Mesendoderm (in vitro differentiated cells): ENCODE measurements at places on chromosomes 4 and X.

DNA sequence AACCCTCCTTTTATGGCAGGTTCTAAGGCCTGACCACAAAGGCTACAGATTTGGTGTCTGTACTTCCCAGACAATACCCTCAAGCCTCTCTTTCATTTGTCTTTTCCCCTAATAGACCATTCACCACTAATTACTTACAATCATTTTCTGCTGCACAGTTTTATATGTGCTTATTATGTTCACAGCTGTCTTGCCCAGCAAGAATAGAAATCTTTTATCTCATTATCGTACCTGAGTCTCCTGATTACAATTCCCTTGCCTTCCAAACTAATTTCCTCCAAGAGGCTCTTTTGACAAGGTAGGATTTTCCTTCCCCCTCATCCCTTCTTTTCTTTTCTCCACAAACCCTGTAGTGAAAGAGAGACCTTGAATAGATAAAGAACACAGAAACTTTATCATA, 352.5 kb upstream of the FMR1 start:
- DNase-seq = no peak

GRCh38 chr4:9938933-9939332, 82.4 kb downstream of the SLC2A9 start:
- no peak for DNase-seq

DNA sequence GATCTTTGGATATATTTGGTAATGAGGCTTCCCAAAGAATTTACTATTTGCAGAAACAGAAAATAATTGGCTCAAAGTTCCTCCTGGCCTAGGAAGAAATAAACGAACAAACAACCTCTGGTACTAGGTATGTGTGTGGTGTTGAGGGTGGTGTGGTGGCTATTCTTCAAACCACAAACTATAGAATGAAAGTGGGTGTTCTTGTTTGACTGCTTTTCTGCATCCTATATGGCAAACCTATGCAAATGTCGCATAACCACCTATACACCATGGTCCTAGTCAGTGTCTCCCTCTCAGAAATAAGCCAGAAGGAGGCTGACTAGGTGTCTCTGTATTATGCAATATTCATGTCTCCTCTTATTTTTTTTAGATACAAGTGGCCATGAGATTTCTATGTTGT, 106.6 kb upstream of the PCDH18 start:
- no peak for DNase-seq

DNA sequence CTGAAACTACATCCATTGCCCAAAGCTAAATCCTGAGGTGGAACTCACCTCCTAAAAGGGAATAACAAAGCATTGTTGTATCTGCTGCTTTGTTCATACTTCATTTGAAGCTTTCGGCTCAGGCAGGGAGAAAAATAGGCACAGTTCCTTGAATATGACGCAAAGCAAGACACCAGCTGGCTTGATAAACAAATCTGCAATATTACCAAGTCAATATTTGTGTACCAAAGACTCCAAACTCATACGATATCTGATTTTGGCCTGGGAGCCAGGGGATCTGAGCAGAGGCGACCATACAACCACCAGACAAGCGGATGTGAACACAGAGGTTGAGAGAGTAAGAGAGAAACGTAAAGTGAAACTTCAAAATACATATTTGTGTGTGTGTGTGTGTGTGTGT, 34.8 kb upstream of the RAP1GDS1 start:
- DNase-seq = no peak

DNA sequence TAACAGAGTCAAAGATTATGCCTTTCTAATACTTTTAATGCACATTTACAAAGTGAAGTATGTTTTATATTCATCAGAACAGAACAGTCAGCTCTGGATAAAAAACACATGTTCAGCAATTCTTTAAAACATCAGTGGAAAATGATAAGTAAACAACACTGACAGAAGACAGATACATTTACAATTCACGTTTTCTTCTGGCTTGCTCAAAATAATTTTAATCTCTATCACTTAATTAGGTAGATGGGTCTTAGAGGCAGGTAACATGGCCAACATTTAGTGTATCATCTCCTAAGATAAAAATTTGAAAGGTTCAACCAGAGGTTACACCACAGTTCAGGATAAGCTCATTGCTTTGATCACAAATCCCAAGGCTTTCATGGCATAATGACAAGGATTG, 156.8 kb upstream of the MAB21L2 start:
- DNase-seq = no peak

GRCh38 chr4:7861440-7861881, 78.2 kb downstream of the AFAP1 start:
- DNase-seq = peak; percentile 93

GRCh38 chrX:122552286-122552800, 631.7 kb upstream of the GRIA3 start:
- no peak for DNase-seq

- DNase-seq = no peak
These were observed 4.8 kb upstream of the IGFBP7 start for GRCh38 chr4:57114973-57115372.

DNA sequence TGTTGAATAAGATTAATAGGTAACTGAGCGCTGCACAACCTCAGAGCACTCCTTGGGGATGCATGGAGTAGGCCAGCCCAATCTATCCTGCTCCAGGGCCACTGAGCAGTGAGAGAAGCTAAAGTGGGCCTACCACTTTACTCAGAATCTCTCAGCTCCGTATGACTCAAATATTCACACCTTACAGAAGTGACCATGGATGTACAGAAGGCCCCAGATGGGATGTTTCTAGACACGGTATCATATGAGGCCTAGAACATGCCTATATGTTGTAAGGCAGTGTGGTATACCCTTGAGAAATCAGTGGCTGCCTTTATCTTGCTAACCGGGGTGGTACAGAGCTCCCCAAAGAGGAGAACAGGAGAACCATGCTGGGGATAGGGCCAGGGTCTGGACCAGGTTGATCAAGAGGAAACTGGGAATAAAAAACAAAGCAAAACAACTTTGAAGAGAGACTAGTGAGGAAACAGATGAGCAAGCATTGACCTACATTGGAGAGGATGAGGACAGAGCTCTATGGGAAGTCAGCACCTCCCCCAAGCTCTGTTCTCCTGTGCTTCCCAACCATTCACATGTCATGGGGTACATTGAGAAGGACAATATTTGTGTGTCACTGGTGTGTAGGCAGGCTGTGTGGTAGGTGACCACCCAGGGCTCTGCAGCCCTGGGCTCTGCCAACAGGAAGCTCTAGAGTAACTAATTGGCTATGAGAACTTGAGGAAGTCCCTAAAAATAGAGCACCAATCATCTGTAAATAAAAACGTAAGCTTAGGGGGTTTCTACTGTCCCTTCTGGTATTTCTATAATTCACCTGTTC, 31.4 kb downstream of the HOPX start:
- no peak for DNase-seq

GRCh38 chr4:40152637-40153036, 44.2 kb upstream of the RHOH start:
- DNase-seq = no peak

- no peak for DNase-seq
These were observed 2.4 kb upstream of the CTAG2 start for GRCh38 chrX:154655786-154656185.

DNA sequence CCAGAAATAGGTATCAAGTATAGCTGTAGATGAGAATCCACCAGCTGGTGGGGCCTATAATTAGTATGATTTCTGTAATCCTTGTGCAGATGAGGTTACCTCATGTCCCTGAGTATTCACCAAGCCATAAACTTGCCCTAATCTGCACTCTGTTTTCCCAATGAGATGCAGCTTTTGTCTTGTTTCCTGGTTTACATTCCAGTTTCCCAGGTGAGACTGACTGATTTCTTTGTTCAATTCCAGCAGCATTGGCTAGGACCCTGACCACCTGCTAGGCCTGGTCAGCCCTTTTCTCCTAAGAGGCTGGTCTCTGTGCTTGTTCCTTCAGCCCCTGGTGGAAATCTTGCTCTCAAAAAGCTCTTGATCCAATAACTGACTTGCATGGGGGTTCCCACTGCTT, 44.6 kb downstream of the GABRB1 start:
- DNase-seq = no peak

- DNase-seq = no peak
These were observed 156.5 kb downstream of the RNF150 start for GRCh38 chr4:140976768-140977167.

DNA sequence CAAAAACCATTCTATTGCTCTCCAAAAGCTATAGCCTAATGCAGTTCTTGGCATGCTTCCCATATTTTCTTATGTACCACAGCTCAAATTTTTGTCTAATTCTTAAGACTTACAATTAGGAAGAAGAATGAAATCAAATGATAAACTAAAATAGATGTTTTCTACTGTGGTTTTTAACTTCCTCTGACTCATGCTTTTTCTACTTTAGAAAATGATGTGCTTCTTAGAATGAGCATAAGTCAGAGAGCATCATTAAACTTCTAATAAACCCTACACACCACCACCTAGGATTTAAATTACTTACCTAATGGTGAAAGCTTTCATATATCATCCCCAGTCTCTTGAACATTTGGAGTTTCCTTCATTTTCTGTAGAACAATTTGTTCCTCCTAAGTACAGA, 217.0 kb upstream of the NDST3 start:
- no peak for DNase-seq

DNA sequence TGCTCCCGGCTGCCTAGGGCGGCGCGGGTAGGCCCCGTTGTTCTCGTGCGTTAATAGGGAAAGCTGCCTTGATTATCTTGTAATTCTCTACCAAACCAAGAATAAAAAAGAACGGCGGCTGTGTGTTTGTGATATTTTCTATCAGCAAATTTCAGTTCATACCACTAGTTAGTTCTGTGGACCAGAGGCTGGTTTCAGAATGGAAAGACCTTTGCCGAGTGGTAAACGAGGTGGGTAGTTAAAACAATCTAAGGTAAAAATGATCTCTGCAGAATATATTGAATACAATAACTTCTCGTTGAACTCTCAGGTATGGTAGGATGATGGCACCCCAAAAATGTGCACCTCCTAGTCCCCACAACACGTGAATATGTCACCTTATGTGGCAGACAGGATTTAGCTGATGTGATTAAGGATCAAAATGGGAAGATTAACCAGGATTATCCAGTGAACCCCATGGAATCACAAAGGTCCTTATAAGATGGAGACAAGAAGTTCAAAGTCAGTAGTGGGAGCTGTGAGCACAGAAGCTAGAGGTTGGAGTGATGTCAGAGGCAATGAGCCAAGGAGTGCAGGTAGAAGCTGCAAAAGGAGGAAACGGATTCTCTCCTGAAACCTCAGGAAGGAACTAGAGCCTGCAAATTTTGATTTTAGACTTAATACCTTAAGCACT, 574 bp upstream of the CFAP97 start:
- peak; percentile 45 for DNase-seq

GRCh38 chr4:23455456-23456158, 434.2 kb downstream of the PPARGC1A start:
- DNase-seq = peak; percentile 73

DNA sequence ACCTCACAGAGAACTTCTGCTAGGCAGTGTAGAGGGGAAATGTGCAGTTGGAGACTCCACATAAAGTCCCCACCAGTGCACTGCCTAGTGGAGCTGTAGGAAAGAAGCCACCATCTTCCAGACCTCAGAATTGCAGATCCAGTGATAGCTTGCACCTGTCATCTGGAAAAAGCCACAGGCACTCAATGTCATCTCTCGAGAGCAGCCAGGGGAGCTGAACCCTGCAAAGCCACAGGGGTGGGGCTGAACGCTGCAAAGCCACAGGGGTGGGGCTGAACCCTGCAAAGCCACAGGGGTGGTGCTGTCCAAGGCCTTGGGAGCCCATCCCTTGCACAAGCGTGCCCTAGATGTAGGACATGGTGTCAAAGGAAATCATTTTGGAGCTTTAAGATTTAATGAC, 1226.3 kb downstream of the PCDH7 start:
- DNase-seq = no peak

DNA sequence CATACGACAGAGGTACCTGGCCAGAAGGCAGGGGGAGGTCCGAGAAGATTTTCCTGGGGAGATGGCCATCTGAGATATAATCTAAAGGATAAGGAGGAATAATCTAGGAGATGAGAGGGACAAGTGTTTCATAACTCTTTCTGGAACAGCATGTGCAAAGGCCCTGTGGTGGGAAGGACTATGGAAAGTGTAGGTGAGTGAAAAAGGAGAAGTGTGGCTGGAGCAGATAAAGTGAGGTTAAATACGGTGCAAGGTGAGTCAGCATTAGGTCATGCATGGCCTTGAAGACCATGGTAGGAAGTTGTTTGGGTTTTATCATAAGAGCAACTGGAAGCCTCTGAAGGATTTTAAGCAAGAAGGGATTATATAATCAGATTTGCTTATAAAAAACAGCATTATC, 34.6 kb upstream of the MTM1 start:
- no peak for DNase-seq

DNA sequence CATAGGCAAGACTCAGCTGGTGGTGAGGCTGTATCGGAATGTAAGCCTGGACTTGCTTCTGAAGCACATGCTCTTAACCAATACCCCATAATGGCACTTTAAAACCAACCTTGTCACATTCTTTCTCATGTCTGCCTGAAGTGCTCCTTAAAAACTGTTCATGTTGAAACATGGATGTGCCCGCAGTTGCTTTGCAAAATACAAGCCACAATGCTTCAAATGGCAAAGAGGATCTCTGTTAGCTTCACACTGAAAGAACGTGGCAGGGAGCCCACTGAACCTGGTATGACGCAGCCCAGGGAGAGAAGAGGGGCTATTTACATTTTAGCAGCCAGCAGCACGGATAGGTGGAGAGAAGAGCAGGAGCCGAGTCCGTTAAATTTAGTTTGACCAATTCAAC, 29.3 kb downstream of the SOD3 start:
- no peak for DNase-seq

- peak; percentile 9 for DNase-seq
These were observed 259.2 kb downstream of the GPC3 start for GRCh38 chrX:133726211-133726630.

DNA sequence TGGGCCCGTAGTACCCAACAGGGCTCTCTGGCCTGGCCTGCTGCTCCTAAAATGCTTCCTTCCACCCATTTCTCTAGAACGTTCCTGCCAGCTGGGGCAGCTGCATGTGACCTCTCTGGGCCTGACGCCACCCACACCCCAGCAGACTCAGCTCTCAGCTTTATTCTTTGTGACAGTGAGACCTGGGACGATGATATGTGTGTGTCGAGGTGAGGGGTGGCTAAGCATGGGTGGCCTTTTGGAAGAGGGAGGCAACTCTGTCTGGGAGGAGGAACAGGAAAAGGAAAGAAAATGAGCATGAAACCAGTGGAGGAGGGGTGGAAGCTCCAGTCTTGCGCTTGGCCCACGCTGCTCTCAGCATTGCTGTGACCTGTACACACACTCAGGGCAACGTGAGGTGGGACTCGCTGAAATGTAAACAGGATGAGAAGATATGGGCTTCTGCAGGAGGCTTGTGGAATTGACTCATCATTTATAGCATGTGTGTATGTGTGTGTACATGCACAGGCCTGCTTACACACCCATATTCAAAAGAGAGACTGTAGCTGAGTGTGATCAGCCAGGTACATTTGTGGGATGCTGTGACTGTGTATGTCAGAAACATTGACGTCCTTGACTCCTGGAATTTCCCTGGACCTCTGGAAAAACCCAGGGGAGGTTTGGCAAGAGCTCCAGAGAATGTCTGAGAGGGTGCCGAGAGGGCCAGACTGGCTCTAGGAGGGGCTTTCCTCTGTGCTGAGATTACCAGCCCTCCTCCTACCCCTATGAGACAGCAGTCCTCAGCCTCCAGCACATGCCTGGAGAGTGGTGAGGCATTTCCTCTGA, 137.9 kb downstream of the PJA1 start:
- no peak for DNase-seq

GRCh38 chr4:109690690-109691410, 12.4 kb downstream of the CASP6 start:
- DNase-seq = no peak

- peak; percentile 84 for DNase-seq
These were observed 38.1 kb upstream of the ATXN3L start for GRCh38 chrX:13357925-13358324.
